ENCODE measurements at places on chromosomes 2 and 18. TPM values are rescaled to one million over a fixed set of nuclear protein-coding genes. Genes with fewer than 3 reads are reported as not detected.

The SLC20A1 gene
- 98.1 TPM for total RNA-seq

The PTPRN gene
- total RNA-seq = 22.6 TPM

The SIX2 gene
- total RNA-seq = 0.72 TPM

The MRPS5 gene
- total RNA-seq = 50.4 TPM

The TRIM54 gene
- total RNA-seq = 0.24 TPM

The RNF125 gene
- 0.65 TPM for total RNA-seq

The RAB6C gene
- not detected for total RNA-seq
